T-cell (primary cell): ENCODE measurements at places on chromosomes 11 and 22.

- DNase-seq: no peak
Measured at GRCh38 chr22:27952091-27952490, 33.0 kb upstream of the PITPNB start.

DNA sequence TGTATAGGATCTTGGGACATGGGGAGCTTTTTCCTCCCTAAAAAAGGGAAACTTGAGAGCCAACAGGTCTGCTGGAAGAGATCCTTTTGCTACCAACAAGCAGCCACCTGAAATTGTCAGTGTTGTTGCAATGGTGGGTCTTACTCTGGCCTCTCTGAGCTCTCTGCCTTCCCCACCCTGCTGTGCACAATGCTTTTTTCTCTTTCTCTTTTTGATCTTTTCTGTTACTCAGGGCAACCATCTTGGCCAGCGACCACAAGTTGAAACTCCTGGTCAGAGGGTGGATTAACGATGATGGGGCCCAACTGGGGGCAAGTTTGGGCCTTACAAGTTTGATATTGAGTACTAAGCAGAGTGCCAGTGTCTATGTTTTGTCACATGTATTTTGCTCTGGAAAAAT, 155.8 kb downstream of the KIRREL3 start:
- no peak for DNase-seq

DNA sequence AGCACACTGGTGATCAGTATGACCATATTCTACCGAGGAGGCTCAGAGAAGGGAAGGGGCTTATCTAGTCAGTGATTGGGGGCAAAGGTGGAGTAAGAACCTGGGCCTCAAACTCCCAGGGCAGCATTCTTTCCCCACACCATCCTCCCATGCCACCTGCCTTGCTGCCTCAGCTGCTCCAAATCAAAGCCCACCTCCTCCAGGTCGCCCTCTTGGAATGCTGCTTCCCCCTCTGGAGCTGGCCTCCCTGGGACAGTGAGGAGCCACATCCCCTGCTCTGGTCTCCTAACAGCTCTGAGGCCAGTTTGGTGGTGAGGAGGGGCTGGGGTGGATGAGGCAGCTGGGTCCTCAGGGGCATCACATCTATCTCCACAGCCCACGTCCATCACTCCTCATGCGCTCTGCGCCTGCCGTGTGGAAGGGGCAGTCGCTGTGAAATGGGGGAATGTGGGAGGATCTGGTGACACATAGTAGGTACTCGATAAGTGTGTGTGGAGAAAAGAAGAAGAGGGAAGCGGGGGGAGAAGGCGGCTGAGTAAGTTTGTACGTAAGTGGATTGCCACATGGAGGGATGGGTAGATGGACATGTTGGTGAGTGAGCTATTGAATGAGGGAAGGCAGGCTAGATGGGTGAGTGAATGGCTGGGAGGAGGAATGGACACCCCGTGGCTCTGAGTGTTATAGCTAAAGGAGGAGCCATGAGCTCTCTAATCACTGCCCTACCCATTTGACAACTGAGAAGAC, 16.1 kb upstream of the ARHGEF17 start:
- no peak for DNase-seq

DNA sequence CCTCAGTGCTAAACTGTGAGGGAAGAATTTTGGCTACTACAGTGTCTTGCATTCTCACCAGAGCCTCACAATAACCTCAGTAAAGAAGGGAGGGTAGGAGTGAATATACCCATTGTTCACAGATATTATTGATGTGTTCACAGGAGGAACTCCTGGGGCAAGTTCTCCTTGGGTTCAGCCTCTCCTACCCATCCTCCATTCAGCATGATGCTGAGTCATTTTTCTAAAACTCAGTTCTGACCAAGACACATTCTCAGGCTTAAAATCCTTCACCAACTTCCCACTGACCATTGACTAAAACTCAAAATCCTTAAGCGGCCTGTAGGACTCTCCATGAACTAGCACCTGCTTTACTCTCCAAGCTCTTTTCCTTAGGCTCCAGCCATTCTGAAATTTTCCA, 48.7 kb downstream of the SYTL2 start:
- DNase-seq: no peak

DNA sequence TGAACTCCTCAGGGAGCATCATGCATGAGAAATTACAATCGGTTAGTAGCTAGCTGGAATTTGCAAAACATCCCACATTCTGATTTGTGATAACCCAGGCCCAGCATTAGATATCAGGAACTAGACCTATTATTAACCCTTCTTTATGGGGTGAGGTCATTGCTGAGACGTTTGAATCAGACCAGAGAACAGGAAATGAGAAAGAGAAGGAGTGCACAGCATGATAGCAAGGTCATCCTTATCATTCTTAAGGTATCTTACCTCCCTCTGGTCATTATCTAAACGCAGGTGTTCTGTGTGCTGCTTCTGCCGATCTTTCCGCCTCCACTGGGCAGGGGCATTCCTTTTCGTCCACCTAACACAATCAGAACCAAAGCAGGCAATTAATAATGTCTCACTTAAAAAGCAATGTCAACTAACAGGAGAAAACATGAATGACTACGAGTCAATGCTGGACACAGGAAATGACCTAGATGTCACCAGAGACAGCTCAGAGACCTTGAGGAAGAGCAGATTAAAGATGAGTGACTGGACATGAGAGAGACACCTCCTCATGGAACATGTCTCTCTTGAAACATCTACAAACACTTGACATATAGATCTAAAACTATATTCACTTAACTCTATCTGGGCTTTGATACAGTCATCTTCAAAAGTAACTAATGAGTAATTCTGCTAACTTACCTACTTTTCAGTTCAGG, 78.3 kb upstream of the SCUBE2 start:
- DNase-seq: no peak

DNA sequence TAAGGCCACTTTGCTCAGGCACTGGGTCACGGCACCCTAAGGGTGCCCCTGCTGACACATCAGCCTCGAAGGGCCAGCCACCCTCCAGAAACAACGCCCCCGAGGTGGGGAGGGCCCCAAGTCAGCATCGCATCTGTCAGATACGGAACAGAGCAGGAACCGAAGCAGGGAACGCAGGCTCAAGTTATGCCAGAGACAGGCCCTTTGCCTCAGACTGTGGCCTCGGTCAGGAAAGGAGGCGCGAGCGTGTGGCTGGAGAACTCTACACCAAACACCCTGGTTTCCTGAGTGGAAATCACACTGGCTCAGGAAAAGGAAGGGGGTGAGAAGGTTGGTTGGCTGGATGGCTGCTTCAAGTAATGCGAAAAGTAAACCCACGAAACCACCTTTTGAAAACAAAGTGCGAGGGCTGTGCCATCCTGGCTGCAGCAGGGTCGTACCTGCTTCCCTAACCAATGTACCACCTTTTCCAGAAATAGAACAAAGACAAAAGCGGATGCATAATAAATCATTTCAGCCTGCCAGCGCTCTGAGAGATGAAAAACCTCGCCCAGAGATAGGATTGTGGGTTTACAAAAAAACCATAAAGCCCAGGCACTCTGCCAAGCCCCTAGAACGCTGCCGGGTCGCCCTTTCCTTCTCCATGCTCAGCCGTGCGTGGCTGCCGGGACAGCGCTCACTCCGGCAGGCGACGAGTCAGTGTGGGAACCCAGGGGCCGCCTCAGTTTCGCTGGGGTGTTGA, 38.6 kb downstream of the TRMU start:
- peak; percentile 39 for DNase-seq

DNA sequence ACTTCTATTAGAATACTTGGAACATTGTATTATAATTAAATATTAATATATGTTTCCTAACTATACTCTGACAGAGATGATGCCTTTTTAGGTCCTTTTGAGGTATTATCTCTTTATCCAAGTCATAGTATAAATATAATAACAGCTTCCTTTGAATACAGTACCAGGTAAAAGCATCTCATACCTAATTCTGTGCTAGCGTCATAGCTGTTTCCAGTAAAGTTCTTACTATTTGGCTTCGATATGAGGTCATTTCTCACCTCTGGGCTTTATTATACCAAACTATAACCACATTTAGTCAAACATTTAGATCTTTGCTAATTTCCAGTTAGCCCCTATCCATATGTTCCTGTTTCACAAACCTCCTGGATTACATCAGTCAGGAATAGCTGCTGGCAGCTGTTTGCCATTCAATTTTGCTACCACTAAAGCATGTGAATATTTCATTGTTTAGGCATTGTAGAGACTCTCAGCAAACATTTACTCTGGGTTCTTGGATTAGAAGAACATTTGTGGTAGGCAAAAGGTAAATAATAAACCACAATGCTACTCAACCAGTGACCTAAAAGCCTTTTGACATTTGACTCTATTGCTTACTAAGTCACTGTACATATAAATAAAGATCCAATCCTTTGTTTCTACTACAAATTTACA, 255.1 kb downstream of the TTC28 start:
- no peak for DNase-seq

- no peak for DNase-seq
Measured at GRCh38 chr11:2700415-2701211, 819 bp upstream of the KCNQ1OT1 start.

DNA sequence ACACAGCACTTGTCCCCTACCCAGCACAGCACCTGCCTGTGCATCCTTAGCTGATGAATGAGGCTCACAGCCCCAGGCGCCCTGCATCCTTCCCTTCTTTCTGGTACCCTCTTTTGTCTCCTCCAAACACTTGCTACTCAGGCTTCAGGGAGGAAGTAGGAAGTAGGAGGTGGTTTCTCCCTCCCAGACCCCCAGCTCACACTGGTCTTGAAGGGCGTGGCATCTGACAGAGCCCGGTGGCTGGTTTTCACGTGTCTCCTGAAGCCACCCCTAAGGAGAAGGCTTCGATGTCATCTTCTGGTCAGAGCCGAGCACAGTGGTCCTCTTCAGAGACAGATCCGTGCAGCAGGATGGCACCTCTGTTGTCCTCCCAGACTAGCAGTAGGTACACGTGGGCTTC, 109.8 kb downstream of the PTPRJ start:
- DNase-seq: no peak
